ENCODE measurements at places on chromosomes 4 and X.

- no peak for DNase-seq
Measured at GRCh38 chr4:47031751-47032404, 511 bp downstream of the GABRB1 start.

- DNase-seq: no peak
Measured at GRCh38 chrX:52424656-52425055, 55.8 kb downstream of the XAGE2 start.

GRCh38 chr4:154462081-154462810 is 29.4 kb downstream of the DCHS2 start:
- no peak for DNase-seq

GRCh38 chrX:19745077-19745476 is 142.3 kb downstream of the SH3KBP1 start:
- no peak for DNase-seq

- no peak for DNase-seq
Measured at GRCh38 chr4:144342949-144343760, 202.6 kb upstream of the GYPA start.

GRCh38 chrX:46617906-46618305 is 44.3 kb downstream of the CHST7 start:
- no peak for DNase-seq

GRCh38 chrX:17412692-17413091 is 37.7 kb downstream of the NHS start:
- no peak for DNase-seq

- peak; percentile 36 for DNase-seq
Measured at GRCh38 chr4:113682730-113683537, 78.6 kb downstream of the CAMK2D start.

- DNase-seq: no peak
Measured at GRCh38 chrX:42460706-42461105, 317.3 kb downstream of the PPP1R2C start.

- DNase-seq: no peak
Measured at GRCh38 chrX:40496728-40497127, 84.0 kb upstream of the ATP6AP2 start.

DNA sequence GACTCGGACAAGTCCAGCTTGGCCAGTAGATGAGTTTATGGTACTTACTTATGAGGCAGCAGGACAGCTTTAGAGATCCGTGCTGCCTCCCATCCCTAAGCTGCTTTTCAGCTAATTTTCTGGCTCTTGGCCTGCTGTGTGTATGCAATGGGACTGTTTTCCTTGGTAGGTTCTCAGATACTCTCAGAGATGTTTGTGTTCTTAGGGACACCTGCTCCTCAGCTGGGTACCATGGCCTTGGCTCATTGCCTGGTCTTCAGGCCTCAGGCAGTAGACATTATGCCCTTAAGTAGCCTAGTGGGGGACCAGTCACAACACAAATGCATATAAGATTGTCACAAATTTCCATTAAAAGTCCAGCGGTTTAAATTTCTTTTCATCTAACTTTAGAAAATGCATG is 688.0 kb downstream of the PCDH7 start:
- DNase-seq: no peak

DNA sequence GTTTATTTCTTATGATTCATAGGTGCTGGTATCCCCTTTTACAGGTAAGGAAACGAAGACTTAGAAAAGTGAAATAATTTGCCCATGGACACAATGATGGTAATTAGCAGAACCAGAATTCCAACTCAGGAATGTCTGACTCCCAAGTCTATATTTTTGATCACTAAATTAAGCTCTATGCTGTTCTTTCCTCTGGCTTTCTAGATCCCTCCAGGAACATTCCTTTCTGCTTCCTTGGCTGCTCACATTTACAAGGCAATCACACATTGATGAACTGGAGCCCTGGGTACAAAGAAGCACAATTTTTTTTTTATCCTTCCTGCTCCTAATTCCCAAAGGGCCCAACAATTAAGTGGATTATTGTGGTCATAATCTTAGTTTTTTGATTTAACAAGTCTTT is 7.0 kb upstream of the CDKN2AIP start:
- DNase-seq: no peak

GRCh38 chr4:169305651-169306050 is 34.9 kb upstream of the SH3RF1 start:
- no peak for DNase-seq

DNA sequence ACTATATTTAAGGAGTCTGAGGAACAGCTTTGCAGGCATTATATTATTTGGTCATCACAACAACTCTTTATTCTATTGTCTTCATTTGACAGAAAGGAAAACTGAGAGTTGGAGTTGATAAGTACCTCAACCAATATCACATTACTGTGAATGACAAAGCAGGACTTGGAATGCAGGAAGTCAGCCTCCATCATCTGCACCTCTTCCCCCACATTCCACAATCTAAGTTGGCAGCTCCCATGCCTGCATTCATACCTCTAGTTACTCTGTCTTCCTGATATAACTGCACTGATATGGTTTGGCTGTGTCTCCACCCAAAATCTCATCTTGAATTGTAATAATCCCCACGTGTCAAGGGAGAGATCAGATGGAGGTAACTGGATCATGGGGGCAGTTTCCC is 356.7 kb downstream of the GALNTL6 start:
- DNase-seq: no peak

GRCh38 chr4:55439023-55439422 is 43.3 kb downstream of the TMEM165 start:
- DNase-seq: no peak

DNA sequence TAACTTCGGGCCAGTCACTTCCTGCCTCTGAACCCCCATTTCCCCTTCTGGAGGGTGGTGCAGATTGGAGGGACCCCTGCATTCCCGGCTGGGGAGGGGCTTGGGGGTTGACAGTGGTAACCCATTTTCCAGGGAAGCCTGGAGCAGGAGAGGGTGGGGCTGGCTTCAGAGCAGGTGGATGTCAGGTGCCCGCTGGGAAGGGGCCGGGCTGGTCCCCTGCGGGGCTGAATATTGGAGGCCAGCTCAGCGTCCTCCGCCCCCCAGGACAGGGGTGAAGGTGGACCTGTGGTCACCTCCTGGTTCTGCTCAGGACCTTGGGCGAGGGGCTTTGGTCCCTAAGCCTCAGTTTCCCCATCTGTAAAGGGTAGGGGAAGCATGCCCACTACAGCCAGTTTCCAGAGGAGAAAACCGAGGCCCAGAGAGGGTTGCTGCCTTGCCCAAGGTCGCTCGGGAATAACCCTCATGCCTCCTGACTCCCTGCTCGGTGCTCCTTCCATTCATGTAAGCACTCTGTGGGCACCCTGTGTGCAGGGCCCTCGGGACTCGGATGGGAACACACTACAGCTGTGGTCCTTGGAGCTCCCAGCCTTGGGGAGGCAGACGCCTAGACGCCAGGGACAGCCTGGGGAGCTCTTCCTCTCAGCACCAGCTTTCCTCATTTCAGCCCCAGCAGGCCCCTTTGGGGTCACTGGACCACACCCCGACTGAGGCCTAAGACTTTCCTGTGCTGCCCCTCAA is 683 bp downstream of the MAN2B2 start:
- no peak for DNase-seq

GRCh38 chr4:26126143-26126718 is 194.6 kb upstream of the RBPJ start:
- no peak for DNase-seq

DNA sequence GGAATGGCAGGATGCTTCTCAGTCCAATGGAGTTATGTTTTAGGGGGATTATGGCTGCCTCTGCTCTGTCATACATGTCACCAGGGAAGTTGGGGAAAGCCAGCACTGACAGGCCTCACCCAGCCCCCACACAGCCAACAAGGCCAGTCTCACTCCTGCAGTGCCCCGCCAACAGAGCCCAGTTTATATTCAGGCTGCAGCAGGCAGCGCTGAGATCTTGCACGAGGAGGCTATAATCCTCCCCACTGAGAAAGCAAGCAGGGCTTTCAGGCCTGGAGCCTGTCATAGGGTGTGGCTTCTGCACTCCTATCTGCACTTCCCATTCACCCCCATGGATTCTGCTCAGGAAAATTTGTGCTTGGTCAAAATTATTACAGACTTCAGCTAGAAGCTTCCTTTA is 25.1 kb downstream of the ADAD1 start:
- no peak for DNase-seq

DNA sequence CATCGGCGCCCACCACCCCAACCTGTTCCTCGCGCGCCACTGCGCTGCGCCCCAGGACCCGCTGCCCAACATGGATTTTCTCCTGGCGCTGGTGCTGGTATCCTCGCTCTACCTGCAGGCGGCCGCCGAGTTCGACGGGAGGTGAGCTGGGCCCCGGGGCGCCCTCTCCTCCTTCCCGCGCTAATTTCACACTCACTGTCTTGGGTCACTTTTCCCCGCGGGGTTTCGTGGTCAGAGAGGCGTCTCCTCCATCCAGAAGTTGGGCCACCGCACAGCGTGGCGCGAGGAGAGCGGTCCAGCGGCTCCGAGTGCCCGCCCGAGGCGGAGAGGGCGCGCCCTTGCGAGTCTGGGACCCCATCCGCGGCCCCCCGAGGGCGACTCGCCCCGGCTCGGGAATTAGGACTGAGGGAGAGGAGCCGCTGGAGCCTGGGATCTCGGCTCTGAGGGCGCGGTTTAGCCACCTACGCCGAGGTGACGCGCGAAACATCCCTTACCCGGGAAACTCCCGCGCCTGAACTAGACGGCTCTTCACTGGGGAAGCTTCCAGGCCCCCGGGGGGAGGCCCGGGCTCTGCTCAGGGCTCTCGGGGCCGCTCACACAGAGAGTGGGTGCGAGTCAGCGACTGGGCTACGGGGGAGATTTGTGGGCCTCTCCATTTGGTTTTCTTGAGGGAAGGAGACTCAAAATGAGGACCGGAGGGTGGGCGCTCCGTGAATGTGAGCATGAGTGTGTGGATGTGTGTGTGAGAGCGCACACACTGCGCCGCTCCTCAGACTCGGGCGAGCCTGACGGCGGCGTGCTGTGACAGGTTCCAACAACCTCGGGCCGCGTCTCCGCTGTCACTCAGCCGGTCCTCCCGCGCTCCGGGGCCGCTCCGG is 551 bp downstream of the NPNT start:
- DNase-seq: no peak

GRCh38 chr4:107685740-107686139 is 34.3 kb downstream of the PAPSS1 start:
- DNase-seq: no peak

GRCh38 chrX:111507933-111508332 is 3.5 kb upstream of the SERTM2 start:
- DNase-seq: no peak

DNA sequence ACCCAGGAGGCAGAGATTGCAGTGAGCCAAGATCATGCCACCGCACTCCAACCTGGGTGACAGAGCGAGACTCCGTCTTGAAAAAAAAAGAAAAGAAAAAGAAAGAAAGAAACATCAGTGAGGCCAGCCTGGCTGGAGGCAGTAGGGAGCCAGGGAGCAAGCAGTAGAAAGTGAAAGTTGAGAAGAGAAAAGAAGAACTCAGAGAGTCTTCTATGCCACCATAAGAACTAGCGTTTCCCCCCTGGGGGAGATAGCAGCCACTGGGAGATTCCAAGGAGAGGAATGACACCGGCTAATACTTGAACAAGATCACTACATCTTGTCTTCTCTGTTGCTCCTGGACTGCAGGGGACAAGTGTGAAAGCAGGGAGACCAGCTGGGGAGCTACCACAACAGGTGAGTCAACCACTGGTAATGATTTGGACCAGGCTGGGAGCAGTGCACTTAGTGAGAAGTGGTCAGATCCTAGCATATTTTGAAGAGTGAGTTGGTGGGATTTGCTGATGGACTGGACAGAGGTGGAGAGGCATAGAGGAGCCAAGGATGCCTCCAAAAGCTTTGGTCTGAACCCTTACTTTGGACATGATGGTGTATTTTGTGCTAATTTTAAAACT is 33.4 kb downstream of the SLC2A9 start:
- no peak for DNase-seq

DNA sequence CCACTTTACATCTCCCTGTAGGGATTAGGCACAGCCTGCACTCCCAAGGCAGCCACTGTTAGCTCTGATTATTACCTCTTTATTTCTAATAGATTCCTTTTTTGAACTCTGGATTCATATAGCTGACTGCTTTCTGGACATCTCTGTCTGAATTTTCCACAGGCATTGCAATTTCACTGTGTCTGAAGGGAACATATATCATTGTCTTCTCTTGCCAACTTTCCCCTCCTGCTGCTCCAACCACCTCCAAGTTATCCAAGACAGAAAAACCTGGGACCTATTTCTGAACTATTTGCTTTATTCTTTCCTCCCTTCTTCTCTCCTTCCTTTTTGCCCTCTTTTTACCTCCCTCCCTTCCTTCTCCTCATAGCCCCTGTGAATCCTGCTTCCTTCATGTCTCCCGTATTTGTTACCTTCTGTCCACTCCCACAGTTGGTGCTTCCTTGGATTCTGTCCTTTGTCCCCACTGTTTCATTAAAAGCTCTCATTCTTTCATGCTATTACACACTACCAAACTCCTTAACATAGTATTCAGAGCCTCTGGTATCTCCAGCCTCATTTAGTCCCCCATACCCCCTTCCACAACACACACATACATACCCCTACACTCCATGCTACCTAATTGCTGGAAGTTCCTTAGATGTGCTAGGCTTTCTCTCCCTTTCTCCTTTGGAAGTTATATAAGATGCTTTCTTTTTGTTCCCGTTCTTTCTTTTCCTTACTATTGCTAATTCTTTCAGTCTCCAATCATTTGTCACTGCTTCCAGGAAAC is 34.7 kb downstream of the FGF2 start:
- DNase-seq: no peak

GRCh38 chr4:111905511-111905910 is 239.7 kb upstream of the FAM241A start:
- DNase-seq: no peak

DNA sequence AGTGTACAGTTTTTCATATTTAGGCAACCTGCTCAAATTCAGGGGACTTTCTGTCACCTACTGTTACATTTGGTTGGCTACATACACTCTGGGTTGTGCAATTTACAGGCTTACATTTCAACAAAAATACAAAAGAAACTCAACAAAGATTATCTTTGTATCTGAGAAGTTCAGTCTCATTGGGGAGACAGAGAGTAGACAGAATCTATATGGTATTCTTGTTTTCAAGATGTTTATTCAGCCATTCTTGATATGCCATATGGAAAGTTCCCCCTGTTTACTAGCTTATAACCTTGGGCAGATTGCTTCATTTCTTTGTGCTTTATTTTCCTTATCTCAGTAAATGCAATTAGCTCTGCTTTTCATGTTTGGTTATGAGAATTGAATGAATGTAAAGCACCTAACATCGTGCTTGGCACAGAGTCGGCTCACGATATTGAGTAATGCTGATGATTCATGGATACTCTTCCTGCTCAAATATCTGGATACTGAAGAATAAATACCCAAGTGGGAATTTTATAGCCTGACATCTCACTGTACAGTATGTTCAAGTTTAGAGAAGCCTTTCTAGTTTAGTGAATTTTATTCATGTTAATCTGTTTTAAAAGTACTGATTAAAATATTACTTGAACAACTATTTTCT is 96.5 kb upstream of the PACRGL start:
- DNase-seq: no peak

- no peak for DNase-seq
Measured at GRCh38 chr4:8919651-8920288, 48.1 kb upstream of the HMX1 start.

GRCh38 chr4:26490111-26490959 is at the start of gene CCKAR:
Gene CCKAR (minus strand): TSS chr4:26490484. CDS start chr4:26490267, 217 bp downstream.
- no peak for DNase-seq

Measured in stimulated activated CD4-positive, alpha-beta T cell treated with anti-CD3 and anti-CD28 coated beads, Interleukin-1b, Interleukin-23, amount 100 ng/mL, for 1 hour (primary cell).